ENCODE measurements at places on chromosomes 1 and 21.

GRCh38 chr1:186404454-186405051 lies 28.9 kb downstream of the ODR4 start:
- DNase-seq, result no peak

GRCh38 chr1:26978901-26979300 lies 14.6 kb upstream of the TRNP1 start:
- no peak for DNase-seq

GRCh38 chr1:58620926-58621325 lies 43.9 kb upstream of the TACSTD2 start:
- no peak for DNase-seq

GRCh38 chr1:97870589-97870988 lies 50.2 kb downstream of the DPYD start:
- no peak for DNase-seq

DNA sequence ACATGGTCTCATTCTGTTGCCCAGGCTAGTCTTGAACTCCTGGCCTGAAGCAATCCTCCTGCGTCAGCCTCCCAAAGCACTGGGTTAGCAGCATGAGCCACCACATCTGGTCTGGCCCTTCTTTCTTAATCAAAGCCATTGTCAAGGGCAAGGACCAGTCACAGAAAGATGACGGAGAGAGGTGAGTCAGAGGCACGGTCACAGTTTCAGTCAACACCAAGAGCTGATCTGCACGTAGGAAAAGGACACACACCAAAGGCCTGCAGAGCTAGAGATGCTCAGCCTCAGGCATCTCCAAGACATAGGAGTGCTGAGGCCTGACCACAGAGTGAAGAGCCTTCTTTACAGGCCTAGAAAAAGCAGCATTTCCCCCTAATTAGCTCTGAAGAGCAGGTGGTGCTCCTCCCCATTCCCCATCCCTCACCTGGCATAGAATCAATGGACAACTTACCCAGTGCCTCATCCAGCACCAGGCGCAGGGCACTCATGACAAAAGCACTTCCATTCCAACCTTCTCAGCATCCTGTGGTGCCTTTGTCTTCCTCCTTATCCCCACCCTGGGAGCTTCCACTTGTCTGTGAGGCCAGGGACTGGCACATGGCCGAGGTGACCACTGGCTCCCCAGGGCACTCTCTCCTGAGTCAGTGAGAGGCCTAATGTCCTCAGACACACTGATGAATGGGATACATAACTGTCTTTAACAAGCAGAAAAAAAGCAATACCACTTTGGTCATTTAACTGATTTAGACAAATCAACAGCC lies 139.8 kb downstream of the AJAP1 start:
- DNase-seq, result no peak

DNA sequence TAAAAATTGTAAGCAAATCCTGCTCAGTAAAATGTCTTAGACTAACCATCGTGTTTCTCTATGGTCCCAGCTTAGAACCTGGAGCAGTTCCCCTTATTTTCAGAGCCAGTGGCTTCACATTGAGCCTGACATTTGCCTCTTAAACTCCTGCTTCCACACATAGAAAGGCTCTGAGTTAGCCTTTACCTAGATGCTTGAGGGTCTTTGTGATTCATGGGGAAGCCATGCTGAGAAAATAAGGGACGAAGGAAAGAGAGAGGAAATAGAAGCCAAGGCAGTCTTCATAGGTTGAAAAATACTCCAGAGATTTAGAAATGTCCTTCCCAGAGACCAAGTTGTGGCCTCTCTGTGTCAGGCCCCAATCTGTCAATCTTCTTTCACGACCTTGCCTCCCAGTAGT lies 16.1 kb upstream of the RBBP5 start:
- DNase-seq, result no peak

GRCh38 chr1:205499789-205500188 lies 4.7 kb upstream of the CDK18 start:
- no peak for DNase-seq

DNA sequence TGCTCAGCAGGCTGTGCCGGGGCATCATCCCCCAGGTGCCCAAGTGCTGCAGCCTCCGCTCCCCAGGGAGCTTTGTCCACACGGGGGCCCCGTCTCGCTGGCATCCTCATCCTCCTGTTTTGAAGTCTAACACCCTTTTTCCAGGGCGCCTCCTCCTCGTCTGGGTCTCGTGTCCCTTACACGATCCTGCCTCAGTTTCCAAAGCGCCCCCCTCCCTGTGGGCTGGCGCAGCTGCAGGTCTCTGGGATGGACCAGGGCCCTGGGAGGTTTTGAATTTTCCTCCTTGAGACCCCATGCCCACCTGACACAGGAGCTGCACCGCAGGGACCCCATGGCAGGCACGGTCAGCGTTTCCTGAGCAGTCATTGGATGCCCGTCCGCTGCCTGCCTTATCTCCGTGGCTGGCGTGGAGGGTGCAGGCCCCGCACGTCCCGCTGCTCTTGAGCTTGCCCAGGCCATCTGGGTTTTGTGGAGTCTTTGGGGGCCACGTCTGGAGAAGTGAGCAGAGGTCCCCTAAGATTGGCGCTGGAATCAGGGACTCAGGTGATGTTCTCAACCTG lies 37.4 kb upstream of the DIP2A start:
- peak; percentile 33 for DNase-seq

- DNase-seq, result no peak
These were observed 69.0 kb downstream of the PGM1 start for GRCh38 chr1:63662056-63662836.

GRCh38 chr1:44810101-44810761 lies 1.9 kb downstream of the BTBD19 start:
- DNase-seq, result peak; percentile 87

- no peak for DNase-seq
These were observed 30.6 kb downstream of the POFUT2 start for GRCh38 chr21:45256912-45257672.

- DNase-seq, result no peak
These were observed 105.3 kb downstream of the ADARB1 start for GRCh38 chr21:45179568-45180245.

GRCh38 chr1:244628789-244629188 lies 24.1 kb upstream of the DESI2 start:
- DNase-seq, result no peak

- no peak for DNase-seq
These were observed 24.1 kb downstream of the HHIPL2 start for GRCh38 chr1:222523852-222524251.

DNA sequence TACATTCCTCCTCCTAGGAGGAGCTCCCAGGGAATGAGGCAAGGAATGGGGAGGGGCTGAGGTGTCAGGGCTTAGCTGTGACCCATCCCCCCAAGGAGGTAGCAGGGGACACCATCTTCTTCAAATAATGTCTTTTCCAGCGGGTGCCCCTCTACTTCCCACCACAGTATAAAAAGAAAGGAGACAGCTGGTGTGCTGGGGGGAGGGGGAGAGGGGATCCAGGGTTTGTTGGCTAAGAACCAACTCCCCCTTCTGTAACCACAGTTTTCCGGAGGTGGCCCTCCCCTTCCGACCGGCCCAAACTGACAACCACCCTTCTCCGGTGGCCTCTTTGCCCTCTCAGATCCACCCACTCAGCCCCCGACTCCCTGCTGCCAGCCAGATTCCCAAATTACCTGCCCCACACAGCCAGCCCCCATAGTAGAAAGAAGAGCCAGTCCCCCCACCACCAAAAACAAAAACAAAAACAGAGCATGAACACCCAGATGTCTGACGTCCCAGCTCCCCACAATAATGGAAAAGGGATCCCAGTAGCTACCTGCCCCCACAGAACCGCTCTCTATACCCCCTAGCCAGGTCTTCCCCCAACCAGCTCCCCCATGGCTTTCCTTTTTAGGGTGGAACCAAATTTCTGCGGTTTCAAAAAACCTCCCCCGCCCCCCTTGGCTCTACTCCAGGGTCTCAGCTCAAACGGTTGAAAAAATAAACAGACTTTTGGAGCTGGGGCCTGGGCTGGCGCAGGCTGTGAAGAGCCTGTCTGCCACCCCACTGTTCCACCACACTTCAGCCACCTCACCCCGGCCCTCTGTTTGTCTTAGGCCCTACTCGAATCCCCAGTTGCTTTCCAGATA lies 2.1 kb downstream of the ARHGEF2 start:
- peak; percentile 82 for DNase-seq

GRCh38 chr1:210908257-210908656 lies 225.7 kb downstream of the KCNH1 start:
- DNase-seq, result no peak

DNA sequence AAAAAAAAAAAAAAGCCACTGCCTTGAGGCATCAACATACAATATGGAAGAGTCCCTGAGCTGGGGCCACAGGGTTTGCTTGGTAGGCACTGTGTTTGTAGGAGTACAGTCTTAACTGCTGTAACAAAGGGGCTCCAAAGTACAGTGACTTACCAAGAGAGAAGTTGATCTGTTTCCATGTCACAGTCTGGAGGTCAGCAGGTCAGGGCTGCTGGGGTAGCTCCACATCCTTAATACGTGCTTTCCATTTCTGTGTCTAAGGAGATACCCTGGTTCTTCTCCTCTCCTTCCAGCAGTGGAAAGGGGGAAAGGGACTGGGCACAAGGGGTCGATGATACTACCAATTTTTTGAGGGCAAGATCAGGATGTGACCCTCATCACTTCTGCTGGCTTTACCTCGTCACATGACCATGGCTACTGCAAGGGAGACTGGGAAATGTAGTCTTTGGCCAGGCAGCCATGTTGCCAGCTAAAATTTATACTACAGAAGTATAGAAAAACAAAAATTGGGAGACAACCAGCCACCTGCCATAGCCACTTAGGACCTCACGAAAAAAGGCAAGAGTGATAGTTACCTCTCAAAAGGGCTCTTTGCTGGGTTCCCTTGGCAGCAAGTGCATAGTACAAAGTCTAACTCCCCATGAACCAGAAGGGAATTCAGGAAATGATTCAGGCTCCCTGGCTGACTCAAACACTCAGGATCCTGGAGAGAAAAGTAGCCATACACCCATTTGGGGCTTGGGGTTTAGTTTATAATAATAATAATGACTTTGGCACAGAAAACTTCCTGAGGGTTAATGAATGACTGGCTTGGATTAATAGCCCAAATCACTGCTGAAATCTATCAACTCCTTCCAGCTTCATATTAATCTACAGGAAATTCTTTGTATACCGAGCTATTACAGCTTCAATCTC lies 52.7 kb upstream of the ATP5PO start:
- no peak for DNase-seq

GRCh38 chr1:204650911-204651570 lies 34.5 kb downstream of the LRRN2 start:
- no peak for DNase-seq

- DNase-seq, result no peak
These were observed 36.3 kb downstream of the PRDM16 start for GRCh38 chr1:3105167-3105863.

- DNase-seq, result no peak
These were observed 7.8 kb upstream of the SRRM1 start for GRCh38 chr1:24635195-24635843.

DNA sequence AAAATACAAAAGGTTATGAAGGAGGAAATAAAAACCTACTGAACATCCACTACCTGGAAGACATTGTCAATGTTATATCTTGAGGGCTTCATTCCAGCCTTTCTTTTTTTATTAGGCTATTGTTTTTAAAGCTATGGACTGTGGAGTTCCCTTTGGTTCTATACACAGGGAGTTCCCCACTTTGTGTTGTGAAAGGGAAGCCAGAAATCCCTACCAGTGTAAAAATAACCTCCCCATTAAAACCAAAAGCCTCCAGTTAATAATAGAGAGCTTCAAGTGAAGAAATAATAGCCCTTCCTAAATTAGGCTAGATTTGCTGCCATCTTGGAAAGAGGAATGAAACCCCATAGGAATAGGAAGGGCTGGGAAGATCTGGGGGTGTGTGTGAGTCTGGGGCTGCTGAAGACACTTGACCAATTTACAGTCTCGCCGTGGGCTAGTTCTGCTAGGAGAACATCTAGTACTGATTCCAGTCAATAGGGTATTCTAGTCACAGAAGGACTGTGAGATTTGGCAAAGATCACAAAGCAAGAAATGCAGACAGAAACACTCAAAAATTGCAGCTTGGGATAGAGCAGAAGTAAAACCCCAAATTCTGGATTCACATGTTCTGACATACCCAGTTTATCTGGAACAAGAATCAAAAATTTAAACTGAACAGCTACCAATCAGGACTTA lies 32.4 kb upstream of the PTGFRN start:
- no peak for DNase-seq

DNA sequence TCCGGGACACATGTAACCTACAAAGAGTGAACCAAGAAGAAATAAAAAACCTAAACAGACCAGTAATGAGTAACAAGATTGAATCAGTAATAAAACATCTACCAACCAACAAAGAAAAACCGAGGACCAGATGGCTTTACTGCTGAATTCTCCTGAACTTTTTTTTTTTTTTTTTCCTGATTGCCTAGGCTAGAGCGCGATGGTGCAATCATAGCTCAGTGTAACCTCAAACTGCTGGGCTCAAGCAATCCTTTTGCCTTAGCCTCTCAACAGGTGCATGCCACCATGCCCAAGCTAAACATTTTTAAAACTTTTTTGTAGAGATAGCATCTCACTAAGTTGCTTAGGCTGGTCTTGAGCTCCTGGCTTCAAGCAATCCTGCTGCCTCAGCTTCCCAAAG lies 11.2 kb upstream of the FGGY start:
- no peak for DNase-seq

DNA sequence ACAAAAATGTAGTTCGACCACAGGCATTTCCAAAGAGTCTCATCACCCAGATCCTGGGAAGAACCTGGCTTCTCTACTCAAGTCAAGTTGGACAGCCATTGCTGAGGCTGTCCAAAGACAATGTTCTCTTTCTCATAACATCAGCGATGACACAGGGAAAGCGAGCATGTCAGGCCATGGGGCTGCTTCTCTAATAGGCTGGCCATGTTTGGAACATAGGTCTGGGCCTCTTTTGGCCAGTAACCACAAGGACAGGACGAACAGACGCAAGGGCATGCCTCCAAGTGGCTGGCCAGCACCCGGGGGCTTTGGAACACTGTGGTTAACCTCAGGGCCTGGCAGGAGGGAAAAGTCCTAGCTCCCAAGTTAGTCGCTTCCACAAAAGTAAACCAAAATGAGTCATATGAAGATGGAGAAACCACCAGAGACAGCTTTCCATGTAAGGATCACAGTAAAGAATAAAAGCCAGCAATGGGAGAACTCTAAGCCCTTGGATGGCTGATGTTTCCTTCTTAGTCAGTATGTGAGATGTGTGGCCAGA lies 80.6 kb upstream of the SLC44A3 start:
- no peak for DNase-seq

- no peak for DNase-seq
These were observed 8.8 kb downstream of the UBE2J2 start for GRCh38 chr1:1264868-1265272.

GRCh38 chr21:17911628-17912027 lies 92.5 kb upstream of the C21orf91 start:
- no peak for DNase-seq

GRCh38 chr1:34441259-34442069 lies 264.8 kb downstream of the C1orf94 start:
- no peak for DNase-seq

All from lower lobe of right lung (tissue), 2 donors.